ENCODE measurements at places on chromosomes 6 and 20.

GRCh38 chr6:166275714-166276166 lies 32.5 kb downstream of the PRR18 start:
- DNase-seq: peak; percentile 74

DNA sequence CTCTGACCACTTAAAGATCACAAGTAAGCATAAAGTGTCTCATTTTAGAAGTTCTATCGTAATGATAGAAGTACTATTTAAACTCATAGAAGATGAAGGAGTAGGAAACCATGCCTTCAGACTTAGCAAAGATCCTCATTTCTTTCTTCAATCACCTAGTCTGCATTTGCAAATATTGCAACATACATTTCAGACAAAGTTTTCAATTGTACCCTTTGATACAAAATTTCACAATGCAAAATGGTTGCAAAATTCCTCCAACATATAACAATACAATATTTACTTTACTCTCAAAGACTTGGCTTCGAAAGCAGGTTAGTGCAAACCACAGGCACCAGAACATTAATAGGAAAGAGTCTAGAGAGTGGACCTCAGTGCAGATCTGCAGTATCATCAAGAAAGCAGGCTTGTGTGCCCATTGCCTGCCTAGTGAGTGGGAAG lies 16.1 kb upstream of the ROS1 start:
- DNase-seq: no peak

DNA sequence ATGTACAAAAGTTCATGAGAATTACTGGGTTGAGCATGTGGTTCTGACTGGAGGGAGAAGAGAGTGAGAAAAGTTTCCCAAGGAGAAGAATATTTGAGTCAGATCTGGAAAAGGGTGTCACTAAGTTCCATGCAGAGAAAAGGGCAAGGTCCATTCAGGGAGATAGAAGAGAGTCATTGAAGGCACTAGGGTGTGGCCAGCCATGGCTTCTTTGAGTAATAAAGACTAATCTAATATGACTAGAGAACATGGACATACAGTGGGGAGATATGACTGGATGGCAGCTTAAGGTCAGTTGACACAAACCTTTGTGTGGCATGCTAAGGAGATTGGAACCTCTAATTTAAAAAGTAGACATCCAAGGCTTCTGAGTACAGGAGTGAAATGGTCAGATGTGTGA lies 10.7 kb upstream of the SLC17A4 start:
- no peak for DNase-seq

DNA sequence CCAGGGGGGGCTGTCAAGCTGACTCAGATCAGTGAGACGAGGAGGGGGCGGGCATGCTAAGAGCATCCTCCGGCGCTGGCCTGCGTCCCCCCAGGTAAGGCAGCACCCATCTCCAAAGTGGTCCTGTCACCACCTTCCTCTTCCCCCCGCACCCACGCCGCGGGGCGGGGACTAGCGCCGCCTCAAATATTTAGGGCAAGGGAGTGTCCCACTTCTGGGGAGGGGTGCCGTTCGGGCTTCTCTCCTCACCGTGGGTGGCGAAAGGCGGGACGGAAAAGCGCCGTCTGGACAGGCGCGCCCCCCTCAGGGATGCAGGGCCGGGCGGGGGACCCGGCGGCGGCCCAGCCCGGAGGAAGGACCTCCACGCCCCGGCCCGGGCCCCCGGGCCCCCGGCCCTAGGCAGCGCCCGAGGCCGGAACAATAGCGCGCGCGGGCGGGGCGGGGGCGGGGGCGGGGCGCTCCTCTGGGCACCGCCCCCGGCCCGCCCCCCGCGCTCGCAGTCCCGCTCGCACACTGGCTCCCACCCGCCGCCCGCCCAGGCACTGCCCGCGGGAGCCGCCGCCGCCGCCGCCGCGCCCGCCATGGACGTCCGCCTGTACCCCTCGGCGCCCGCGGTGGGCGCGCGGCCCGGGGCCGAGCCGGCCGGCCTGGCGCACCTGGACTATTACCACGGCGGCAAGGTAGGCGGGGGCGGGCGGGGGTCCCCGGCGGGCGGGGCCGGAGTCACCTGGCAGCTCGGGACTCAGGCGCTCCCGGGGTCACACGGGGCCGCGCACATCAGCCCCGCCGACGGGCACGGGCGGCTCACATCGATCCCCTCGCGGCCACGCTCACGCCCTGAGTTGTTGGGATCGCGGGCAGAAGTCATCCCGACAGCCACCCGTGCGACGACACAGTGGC lies at the start of gene TOX2:
Gene TOX2, plus strand, starts transcription at position 542 of the 900 bp plus-strand sequence. Its CDS starts 40 bp downstream, at position 582.
- DNase-seq: peak; percentile 15

DNA sequence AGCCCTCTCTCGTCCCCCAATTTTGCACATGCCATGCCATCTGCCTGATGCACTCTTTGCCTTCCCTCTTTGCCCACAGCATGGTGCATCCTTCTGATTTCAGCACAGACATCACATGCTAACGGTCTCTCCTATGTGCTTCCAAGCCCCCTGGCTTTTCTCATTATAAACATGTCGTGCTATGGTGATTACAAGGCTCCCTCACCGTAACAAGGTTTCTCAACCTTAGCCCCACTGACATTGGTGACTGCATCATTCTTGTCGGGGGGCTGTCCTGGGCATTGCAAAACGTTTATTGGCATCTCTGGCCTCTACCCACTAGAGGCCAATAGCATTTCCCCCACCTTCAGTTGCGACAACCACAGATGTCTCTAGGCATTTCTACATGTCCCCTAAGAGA lies 187.2 kb downstream of the TFAP2C start:
- DNase-seq: no peak

- no peak for DNase-seq
Measured at GRCh38 chr6:10235344-10235743, 179.5 kb downstream of the TFAP2A start.

- no peak for DNase-seq
Measured at GRCh38 chr6:51094271-51094670, 275.6 kb downstream of the TFAP2B start.

- DNase-seq: peak; percentile 13
Measured at GRCh38 chr6:25652007-25652515, at the start of gene SCGN. SCGN (plus strand) TSS chr6:25652215; CDS start chr6:25652404, 189 bp downstream.

DNA sequence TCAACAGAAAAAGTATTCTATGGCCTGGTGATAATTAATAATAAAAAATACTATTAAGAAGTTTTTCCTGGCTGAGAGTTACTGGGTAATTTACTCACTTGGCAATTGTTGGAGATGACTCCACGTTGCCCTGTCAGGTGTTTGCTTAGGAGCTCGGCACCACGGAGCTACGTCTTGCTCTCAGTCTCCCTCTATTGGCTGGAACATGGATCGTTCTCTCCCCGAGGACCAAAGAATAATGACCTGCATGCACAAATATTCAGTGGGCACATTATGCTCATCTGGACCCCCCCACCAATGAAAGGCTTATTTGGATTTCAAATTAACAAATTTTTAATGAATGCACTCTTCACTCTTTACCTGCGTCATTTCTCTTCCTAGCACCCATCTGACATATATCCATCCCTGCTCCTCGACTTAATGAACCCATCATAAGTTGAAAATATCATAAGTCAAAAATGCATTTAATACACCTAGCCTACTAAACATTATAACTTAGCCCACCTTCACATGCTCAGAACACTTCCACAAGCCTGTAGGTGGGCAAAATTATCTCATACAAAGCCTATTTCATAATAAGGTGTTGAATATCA lies 71.0 kb upstream of the CD83 start:
- DNase-seq: no peak

- no peak for DNase-seq
Measured at GRCh38 chr6:154528310-154528915, 17.9 kb upstream of the CNKSR3 start.

- DNase-seq: no peak
Measured at GRCh38 chr20:49792006-49792405, 20.6 kb upstream of the SLC9A8 start.

DNA sequence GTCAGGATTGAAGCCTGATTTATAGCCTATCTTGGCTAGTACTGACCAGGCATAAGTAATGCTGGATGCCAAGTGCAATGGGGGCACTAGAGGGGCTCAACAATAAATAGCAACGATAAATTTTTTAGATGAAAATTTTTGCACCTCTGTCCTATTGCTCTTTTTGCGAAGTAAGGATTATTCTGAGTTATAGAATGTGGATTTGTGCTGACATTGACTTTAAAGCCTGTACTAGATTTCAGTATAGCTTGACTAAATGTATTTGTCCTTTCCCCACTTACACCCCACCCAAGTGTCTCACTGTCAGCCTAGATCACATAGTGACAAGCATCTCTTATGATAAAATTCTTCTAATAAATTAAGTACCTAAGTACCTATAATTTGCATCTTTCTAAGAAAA lies 757.0 kb downstream of the GRIK2 start:
- DNase-seq: no peak

- no peak for DNase-seq
Measured at GRCh38 chr20:45974896-45975565, 3.0 kb upstream of the ZNF335 start.

DNA sequence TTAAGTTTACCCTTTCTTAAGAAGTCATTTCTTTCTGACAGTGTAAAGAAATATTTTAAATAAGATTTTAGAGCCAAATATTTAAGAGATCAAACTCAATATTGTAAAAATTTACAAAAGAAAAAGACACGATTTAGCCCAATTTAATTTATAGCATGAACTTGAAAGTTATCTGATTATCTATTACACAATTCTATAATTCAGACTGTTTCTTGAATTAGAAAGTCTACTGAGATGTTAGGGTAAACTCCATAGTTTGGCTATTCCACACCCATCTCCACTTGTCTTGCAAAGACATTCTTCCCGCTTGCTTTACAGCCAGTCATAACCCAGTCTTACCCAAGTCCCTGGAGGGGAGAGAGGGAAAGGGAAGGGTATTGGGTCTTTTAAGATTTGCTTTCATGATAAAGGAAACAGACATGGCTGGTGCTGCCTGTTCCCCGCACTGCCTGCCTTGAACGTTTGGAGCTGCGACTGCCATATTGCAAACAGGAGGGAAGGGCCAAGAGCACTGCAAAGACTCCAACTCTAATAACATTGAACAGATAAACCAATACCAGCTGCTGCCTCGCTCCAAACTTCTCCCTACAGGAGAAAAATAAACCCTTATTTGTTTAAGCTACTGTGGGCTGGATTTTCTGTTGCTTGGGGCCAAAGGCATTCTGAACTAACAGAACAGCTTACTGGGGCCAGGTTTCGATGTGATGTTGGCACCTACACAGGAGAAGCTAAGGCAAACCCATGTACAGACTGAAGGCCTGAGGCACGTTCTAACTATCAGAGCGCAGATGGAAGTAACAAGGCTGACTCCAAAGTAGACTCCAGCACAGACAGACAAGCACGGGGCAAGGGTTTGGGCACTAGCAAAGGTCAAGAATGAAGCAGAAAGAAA lies 552.3 kb upstream of the JARID2 start:
- DNase-seq: no peak

- no peak for DNase-seq
Measured at GRCh38 chr6:77987035-77987384, 334.2 kb downstream of the MEI4 start.

GRCh38 chr6:43213431-43213830 lies 15.8 kb downstream of the DNPH1 start:
- no peak for DNase-seq

- no peak for DNase-seq
Measured at GRCh38 chr6:5663259-5663658, 343.5 kb downstream of the NRN1 start.

DNA sequence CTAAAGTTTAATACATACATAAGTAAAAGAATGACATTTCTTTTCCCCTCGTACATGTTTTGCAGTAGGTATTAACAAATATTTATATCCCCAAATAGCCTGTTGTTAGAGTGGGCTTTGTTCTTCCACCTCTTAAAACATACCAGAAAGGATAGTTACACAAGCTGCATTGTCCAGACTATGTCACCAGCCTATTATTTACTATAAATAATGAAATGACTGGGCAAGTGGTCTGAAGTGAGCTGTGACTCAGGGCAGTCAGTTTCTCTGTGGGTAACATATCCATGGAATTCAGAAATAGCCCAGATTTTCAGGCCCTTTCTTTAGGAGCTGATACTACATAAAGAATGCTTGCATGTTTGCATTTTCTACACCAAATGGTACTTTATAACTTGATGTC lies 60.1 kb downstream of the FUT9 start:
- DNase-seq: no peak

DNA sequence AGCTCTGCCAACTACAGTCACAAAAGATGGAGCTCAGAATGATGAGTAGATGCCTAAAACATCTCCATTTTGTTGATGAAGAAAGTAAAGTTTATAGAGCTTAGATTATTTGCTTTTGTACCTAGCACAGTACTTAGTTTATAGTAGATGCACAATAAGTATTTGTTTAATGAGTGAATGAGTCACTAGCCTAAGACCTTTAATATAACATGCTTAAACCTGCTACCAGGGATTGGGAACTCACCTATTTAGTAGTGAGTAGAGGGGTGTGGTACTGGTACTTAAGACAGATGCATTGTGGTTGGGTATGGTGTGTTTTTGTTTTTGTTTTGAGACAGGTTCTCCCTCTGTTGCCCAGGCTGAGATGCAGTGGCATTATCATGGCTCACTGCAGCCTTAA lies 35.8 kb downstream of the TRIM38 start:
- DNase-seq: no peak

DNA sequence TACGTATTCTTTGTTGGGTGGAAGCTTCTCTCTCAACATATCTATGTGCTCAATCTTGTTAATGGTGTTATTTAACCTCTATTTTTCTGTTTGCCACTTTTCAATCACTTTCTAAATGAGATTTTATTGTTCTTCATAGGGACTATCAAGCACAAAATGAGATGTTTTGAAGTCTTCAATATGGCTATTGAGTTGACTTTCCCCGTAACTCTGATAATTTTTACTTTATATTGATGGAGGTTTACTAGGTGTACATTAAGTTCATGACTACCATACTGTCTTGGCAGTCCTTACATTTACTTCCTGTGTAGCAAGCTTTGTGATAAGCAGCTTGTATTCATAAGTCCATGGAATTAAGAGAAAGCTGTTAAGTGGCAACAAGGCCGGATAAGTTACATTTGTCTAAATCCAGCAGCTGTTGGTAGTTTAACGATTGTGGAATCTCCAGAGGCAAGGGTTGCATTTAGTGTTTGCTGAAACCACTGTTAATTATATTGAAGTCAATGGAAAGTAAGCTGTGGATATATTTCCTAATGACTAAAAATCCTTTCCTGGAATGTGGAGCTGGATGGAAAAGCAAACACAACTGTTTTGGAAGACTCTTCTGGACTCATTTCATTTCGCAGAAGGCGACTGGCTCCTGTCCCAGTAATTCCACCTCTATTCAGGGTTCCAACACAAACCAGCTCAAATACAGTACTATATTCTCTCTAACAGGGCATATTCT lies 57.3 kb upstream of the SMIM29 start:
- DNase-seq: no peak
